HuH-7 (cell line): ENCODE measurements at places on chromosomes 12 and 14.
A peak's percentile ranks its signal among the peaks of the same experiment; 100 is the strongest.

GRCh38 chr12:127165567-127166392 is 1101.2 kb upstream of the TMEM132C start:
- DNase-seq: peak; percentile 70

DNA sequence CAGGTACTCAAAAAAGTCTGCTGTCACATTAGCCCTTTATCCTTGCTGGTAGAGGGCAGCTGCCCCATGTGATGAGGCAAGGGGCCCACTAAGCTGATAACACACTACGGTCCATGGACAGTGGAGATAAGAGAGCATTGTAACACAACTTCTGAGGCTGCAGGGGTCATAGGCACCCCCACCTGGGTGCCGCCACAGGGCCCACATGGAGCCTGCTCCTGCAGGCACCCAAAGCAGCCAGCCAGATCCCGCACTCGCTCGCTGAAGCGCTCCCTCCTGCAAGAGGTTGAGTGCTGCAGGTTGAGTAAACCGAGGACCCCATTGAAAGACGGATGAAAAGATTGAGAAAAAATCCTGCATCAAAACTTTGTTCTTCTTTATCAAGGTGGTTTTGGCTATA is 566.3 kb upstream of the NOVA1 start:
- DNase-seq: no peak

GRCh38 chr12:33116284-33116683 is 219.7 kb upstream of the PKP2 start:
- DNase-seq: no peak

- no peak for DNase-seq
Observed at GRCh38 chr14:68910540-68910939, 68.6 kb downstream of the ACTN1 start.

DNA sequence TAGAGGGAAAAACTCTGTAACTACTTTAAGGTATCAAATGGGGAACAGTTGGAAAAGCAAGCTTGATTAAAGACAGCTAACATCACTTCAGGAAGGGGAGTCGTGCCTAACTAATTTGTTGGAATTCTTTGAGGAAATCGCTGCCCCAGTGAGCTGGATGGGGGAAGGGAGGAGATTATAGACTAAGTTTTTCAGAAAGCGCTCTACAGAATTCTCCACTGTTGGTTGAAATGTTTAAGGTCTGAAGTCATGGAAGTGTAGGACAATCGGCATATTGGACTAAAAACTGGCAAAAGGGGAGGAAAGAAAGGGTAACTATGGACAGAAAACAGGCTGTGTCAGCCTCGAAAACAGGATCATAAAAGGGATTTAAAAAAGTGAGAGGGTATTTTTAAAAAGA is 229.9 kb upstream of the HMGA2 start:
- DNase-seq: no peak

DNA sequence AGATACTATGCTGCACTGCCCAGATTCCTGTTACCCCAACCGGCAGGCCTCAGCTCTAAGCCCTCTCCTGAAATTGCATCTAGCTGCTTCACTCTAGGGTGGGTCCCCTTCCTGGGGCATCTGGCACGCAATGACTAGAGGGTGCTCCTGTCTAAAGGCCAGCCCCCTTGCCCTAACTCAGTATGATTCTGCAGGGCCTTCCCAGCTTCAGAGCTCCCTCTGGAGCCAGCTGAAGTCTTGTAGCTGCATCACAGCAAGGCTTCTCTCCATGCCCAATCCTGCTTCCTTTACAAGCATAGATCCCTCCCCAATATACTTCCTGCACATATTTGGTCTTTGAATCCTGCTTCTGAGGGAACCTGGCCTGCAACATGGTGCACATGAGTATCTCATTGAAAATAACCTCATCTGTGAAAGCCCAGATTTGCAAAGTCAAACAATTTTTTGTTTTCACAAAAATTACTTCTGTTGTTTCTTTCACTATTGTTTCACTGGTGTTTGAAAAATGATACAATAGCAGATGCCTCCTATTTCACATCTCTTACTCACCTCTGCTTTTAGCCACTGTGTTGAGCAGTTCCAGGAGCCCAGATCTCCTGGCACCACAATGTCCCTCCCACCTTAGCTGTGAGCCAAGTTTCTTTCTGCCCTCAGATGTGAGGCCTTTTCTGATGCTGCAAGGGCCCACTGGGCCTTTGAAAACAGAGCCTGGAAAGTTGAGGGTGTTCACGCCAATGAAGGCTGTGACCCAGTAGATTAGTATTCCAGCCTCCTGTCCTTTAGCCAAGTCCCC is 169.5 kb upstream of the EGLN3 start:
- DNase-seq: no peak

DNA sequence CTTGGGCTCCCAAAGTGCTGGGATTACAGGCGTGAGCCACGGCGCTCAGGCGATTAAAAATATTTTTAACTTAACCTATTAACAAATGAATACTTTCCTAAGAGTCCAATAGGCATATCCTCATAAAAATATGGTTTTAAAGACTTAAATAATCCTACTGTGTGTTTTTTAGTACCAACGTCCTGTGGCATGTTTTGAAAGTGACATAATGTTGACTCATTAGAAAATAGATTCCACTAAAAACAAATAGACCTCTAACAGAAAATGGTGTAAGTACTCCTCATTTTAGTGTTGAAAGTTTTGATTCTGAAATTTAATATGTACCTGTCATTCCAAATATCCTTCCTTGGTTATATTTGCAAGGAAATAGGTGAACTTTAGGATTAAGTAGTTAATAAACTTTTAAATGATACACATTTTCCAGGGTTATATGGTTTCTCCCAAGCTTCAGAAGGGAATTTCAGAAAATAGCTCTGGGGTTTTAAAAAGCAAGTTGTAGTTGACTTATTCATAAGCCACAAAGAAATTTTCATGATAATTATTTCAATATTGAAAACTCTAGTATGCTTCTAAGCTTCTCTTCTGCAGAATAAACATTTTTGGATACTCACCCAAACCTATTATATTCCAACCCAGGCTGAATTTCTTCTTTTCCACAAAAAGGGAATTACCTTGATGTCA is 12.1 kb upstream of the LUM start:
- no peak for DNase-seq

DNA sequence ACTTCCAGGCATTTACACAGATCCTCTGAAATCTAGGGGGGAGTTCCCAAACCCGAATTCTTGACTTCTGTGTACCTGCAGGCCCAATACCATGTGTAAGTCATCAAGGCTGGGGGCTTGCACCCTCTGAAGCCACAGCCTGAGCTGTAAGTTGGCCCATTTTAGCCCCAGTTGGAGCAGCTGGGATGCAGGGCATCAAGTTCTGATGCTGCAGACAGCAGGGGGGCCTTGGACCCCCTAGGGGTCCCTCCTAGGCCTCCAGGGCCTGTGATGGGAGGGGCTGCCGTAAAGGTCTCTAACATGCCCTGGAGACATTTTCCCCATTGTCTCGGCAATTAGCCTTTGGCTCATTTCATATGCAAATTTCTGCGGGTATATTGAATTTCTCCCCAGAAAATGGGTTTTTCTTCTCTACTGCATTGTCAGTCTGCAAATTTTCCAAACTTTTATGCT is 59.5 kb downstream of the LRIG3 start:
- no peak for DNase-seq

DNA sequence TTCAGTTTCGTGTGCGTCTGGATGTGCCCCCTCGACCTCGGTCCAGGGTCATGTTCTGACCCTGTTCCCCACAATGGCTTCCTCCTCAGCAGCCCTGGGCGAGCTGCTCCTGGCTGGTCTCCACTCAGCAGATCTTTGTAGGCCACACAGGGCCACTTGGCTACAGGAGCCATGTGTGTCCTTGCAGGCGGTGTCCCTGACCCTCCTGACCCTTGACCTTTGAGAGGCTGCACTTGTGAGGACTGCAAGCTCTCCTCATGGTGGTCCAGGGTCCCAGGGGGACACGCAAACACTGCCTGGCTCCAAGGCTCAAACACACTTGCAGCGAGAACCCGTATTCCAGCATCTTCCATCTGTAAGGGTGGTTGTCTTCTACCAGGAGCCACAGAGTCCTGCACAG is 7.5 kb upstream of the SIVA1 start:
- DNase-seq: no peak

GRCh38 chr12:79778802-79779448 is 88.2 kb upstream of the PAWR start:
- DNase-seq: no peak

- peak; percentile 29 for DNase-seq
Observed at GRCh38 chr12:101653503-101653902, 43.9 kb upstream of the CHPT1 start.

- DNase-seq: no peak
Observed at GRCh38 chr12:74598819-74599218, 61.2 kb downstream of the ATXN7L3B start.

- DNase-seq: no peak
Observed at GRCh38 chr14:93163564-93163963, 21.1 kb downstream of the MOAP1 start.

DNA sequence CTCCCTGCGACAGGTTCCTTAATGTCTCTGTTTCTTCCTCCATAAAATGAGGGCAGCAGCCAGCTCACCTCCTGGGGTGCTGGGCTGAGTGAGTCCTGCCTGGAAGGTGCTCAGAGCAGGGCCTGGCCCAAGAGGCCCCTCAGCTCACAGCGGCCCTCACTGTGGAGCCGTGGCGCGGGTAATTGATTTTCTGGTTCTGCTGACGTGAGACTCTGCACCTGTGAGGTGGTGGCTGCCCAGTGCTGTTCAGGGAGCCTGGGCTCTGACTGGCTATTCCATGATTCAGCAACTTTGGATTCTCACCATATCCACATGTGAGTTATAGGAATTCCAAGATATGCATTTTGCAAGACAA is 266.6 kb downstream of the ADGRD1 start:
- DNase-seq: no peak

DNA sequence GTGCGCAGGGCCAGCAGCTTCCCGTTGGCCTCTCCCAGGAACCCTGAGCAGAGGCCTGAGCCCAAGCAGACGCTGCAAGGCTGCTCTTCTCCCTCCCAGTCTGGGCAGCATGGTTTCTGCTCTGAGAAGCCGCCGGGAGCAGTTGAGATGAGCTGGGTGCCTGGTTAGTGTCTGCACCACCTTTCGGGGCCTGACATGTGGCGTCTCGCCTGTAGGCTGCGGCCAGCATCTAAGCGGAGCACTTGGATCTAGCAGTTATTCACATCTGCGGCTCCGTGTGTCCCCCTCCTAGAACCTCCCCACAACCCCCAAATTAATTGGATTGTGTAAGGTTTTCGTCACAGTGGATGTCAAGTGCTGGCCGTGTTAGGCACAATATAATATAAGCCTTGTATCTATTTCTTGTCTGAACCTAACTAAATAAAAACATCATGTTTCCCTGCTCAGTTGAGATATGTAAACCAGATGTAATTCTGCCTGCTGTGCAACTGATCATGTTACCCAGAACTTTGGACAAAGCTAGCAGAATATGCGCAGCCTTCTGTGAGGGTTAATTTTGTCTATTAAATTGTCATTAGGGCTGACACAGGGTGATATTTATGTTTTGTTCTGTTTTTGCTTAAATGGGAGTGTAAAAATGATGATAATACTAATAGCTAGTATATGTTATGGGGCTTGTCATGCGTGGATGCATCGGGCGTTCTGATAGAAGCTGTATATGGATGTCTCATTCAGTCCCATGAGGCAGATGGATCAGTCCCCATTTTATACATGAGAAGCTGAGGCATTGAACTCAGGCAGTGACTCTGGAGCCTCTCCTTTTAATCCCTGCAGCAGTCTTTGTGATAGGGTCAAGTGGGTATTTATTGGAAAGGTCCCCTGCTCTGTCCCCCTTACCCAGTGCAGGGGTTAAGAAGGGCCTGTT is 45.8 kb downstream of the ELK3 start:
- DNase-seq: no peak

DNA sequence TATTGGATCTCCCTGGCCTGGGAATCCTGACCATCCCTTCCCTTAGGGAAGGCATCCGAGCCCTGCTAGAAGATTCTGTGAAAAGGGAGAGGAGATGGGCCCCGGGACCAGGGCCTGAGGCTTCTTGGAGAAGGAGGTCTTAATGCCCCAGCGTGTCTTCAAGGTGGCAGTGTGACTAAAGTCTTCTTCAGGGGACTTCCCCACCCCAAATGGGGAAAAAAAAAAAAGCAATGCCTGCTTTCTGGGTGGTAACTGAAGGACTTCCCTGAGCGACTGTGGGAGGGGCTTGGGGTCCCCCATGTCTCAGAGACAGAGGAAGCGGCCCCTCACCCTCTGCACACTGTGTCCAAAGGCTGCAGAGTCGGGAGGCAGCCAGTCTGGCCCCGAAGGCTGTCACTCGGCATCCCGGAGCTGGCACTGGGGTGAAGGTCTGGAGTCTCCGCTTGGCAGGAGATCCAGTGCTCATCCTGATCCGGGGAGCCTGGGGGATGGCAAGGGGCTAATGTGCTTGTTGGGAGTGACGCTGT is 7.8 kb upstream of the PGF start:
- no peak for DNase-seq

- no peak for DNase-seq
Observed at GRCh38 chr12:2793561-2793960, 1.2 kb upstream of the FKBP4 start.

GRCh38 chr12:110826592-110827200 is 20.1 kb upstream of the CCDC63 start:
- peak; percentile 82 for DNase-seq

DNA sequence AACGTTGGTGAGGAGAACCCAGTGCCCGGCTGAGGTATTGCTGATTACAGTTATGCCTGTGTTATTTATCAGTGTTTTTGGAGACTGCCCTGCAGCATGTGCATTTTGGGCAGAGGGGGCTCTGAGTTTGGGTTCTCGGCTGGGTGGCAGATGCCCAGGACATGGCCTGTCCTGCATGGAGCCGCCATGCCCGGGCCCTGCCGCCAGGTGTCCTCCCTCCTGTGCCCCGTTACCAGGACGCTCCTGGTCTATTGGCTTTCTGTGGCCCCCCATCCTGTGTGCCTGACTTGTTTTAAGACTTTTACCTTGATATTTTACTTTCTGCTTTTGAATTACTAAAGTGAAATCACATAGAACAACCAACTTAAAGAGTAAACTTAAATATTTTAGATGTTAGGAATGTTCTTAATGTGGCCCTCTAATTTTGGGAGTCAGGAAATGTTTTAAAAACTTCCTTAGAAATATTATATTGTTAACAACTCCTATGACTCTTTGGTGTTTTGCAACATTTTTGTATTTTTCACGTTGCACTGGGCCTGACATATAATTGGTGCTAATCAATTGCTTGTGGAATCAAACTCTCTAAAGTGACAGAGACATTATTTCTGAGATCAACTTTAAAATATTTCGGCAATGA is 51.8 kb downstream of the PRIMA1 start:
- DNase-seq: peak; percentile 63

- DNase-seq: no peak
Observed at GRCh38 chr14:70748422-70748821, 60.9 kb downstream of the MAP3K9 start.

DNA sequence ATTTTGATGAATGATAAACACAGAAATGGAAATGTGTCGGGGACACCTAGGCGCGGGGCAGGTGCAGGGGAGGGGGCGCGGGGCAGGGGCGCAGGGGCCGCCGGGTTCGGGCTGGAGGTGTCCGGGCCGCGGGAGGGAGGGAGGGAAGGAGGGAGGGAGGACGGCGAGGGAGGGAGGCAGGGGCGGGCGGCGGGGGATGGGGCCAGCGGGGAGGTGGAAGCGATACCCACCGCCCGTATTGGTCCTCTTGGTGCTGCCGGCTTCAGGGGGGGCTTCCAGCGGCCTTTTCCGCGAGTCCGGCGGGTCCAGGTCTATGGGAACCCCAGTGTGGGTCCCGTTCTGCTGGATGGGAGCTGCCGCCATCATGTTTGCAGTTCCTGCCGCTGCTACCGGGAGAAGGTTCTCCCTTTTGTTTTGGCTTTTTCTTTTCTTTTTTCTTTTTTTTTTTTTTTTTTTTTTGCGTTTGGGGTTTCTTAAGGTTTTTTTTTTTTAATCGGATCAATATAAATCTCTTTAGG is 703 bp downstream of the NOVA1 start:
- peak; percentile 20 for DNase-seq

GRCh38 chr12:81942594-81942993 is 183.4 kb upstream of the PPFIA2 start:
- no peak for DNase-seq

- DNase-seq: no peak
Observed at GRCh38 chr14:57243320-57243719, 25.4 kb downstream of the EXOC5 start.
